Left cardiac atrium (tissue), 4 donors: ENCODE measurements at places on chromosomes 1 and 21. TPM values are rescaled to one million over a fixed set of nuclear protein-coding genes. Genes with fewer than 3 reads are reported as not detected.

GRCh38 chr1:67241200-67241746 lies 66.4 kb upstream of the IL12RB2 start:
- DNase-seq: no peak

DNA sequence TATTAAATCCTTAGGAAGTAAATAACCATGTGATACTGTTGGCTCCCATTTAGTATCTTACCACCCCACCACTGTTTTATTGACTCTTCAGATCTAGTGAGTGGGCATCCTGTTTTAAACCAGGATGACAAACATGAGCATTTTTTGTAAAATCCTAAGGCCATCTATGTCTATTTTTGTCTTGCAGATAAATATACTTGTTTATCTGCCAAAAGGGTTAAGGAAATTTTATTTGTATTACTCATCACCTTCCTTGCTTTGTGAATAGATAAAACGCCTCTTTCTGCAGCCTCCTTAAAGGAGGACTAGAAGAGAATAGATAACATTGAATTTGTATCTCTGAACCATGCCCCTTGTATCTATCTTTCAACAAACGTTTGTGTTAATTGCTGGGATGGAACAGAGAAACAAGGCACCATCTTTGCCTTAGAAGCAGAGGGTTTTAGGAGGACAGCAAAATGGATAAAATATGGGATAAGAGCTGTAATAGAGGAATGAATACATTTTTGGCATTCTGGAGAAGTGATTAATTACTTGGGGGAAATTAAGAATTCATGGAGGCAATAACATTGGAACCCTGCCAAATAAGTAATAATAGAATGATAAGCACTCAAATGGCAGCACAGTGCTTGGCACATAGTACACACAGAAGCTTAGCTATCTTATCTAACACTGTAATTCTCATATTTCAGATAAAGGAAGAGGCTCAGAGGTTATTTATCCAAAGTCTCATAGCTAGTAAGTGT lies 14.7 kb downstream of the YTHDF2 start:
- no peak for DNase-seq

- DNase-seq: no peak
Measured at GRCh38 chr1:97164276-97164639, 442.7 kb downstream of the PTBP2 start.

DNA sequence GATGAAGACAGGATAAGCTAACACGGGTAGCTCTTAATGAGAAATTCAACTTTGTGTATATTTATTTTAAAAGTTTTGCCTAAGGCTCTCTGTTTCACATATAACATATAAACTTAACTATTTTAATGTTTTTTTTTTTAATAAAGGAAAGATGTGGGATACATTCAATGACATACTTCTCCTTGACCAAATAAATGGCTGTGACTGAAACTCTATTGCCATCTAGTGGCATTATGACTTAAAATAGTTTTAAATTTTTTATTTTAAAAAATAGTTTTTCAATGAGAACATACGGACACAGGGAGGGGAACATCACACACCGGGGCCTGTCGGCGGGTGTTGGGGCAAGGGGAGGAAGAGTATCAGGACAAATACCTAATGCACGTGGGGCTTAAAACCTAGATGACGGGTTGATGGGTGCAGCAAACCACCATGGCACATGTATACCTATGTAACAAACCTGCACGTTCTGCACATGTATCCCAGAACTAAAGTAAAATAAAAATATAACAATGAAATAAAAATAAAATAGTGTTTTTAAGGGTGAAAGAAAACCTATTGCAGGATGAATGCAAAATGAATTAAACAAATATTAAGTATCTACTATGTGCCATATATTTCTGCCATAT lies 83.4 kb downstream of the LYST start:
- DNase-seq: no peak

DNA sequence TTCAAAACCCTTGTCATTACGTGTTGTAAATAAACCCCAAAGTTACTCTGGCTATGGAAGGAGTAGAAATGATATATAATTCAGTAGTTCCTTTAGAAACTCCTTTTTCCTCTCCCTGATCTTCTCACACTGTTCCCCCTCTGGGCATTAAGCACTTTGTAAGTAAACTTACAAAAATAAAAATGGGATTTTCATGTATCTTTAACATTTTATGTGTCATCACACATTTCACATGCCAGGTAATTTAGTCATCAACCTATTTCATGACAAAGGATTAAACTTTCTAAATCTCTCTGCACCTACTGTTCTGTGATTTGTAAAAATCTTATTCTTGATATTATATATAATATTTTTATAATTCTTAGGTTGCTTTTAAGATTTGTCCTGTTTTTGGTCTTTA lies 176.9 kb downstream of the NEK7 start:
- DNase-seq: no peak

DNA sequence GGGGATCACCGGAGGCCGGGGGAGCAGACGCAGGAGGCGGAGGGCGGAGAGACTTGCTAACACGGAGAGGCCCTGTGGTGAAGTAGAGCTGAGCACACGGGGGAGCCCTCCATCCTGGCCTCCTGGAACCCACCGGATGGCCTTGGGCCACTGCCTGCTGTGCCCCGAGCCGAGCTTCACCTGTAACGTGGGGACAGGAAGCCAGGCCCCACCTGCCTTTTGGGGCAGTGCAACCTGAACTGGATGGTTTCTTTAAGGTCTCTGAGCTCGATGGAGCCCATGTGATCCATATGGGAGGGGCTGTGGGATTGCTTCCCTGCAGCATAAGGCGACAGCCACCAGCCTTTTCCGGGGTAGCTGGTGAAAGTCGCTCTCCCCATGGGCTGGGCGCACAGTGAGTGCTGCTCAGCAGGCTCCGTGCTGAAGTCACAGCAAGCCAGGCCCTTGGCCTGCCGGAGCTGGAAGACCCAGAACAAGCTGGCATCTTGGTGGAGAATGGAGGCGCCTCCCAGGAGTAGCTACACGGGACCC lies 35.8 kb downstream of the TFF3 start:
- no peak for DNase-seq

KCNN3 gene
- total RNA-seq: 3.2 TPM

KCND3 gene
- 18.3 TPM for total RNA-seq

GRCh38 chr1:92901126-92901525 lies 60.1 kb downstream of the DIPK1A start:
- no peak for DNase-seq

- peak; percentile 38 for DNase-seq
Measured at GRCh38 chr1:168728473-168729404, at the start of gene DPT. Gene DPT (minus strand): TSS chr1:168729206. CDS start chr1:168729174, 32 bp downstream.

DNA sequence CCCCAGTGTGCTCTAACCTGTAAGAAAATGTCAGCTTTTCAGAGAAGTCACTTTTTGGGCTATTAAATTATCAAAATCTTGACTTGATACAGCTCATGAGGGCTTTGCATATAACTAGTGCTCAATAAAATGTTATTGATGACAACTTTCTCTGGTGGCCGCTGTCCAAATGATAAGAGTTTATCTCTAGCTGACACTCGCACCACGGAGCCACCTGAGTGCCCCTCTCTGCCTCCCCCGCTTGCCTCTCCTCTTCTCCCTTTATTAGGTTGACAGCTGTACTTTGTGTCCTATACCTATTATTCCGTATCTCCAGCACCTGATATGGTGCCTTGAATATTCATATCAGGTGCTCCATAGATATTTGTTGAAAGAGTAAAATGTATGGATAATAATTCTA lies 82.8 kb downstream of the PHTF1 start:
- no peak for DNase-seq

- no peak for DNase-seq
Measured at GRCh38 chr1:241834733-241835377, 13.1 kb upstream of the EXO1 start.

DNA sequence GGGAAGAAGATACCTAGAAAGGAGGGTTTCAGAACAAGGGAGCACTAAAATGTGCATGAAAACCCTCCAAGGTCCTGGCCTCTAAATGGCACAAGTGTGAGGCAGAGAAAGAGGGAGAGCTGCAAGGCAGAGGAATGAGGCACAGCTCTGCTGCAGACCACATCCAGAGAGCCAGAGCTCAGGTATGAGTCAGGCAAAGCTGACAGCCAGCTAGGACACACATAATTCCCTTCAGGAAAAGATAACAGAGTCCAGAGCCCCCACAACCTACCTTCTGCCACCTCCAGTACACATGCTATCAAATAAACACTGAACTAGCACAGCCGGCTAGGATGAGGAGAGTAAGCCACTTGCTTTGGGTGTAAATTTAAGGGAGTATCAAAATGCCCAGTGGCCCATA lies 62.2 kb downstream of the HSF2BP start:
- no peak for DNase-seq

FCER1G gene
- 35.9 TPM for total RNA-seq

- no peak for DNase-seq
Measured at GRCh38 chr1:110173466-110174105, 23.3 kb downstream of the SLC6A17 start.

DNA sequence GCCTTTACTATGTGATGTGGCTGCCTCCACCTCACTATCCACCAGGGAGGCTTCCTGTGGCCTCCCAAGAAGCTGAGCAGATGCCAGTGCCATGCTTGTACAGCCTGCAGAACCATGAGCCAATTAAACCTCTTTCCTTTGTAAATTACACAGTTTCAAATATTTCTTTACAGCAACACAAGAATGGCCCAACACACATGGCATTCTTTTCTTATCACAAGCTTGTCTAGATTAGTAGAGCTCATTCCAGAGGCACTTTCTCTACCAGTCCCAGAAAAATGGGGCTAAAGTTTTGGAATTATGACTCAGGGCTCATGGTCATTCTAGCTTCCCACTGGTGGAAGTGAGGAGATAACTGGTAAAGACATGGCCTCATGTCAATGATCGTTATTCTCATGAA lies 655.2 kb downstream of the LMO4 start:
- no peak for DNase-seq

SPAG17 gene
- total RNA-seq: not detected

DNA sequence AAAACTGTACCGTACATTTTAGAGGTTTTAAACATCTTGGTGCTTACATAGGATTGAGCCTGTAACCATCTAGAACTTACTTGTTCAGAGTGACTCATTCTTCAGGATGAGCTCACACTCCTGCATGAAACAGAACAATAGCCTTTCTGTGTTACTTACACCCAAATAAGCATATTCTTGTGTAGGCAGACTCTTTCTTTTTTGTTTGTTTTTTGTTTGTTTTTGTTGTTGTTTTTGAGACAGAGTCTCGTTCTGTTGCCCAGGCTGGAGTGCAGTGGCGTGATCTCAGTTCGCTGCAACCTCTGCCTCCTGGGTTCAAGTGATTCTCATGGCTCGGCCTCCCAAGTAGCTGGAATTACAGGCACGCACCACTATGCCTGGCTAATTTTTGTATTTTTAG lies 3.8 kb upstream of the CA6 start:
- DNase-seq: no peak

DNA sequence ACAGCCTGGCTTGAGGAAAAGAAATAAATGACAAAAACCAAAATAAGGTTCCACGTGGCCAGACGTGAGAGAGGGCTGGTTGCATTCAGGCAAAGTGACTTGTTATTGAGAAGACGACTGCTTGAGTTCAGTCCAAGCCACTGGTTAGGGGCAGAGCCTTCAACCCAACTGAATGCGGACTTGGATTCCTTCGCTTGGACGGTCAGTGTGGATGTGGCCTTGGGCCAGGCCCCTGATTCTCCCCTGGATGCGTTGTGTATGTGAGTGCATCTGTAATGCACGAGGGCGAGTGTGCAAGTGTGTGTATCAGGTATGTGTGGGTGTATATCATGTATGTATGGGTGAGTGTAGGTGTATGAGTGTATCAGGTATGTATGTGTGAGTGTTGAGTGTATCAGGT lies 1.9 kb downstream of the PLA2G2F start:
- DNase-seq: no peak

DNA sequence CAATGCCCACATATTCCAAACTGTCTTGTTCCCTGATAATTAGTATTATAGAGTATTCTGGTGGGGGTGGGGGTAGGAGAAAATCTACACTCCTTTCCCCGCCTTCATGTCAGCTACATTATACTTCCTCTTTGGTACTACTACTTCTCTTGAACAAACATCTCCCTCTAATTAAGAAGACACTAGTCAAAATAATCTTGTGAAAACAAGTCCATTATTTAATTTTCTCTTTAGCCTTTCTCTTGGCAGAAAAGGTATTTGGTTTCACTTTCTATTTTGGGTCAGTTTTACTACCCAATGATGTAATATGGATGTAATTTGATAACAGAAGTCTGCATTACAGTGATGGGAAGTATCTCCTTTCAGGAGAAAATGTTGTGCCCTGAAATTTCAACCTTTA lies 22.5 kb downstream of the NTMT2 start:
- DNase-seq: no peak

- no peak for DNase-seq
Measured at GRCh38 chr1:153364766-153365666, 7.4 kb downstream of the S100A9 start.

ANGPTL3 gene
- not detected for total RNA-seq

S100A14 gene
- total RNA-seq: 5.8 TPM

GRCh38 chr1:151976858-151977257 lies 16.8 kb downstream of the S100A10 start:
- DNase-seq: no peak

METTL18 gene
- 5.1 TPM for total RNA-seq

DNA sequence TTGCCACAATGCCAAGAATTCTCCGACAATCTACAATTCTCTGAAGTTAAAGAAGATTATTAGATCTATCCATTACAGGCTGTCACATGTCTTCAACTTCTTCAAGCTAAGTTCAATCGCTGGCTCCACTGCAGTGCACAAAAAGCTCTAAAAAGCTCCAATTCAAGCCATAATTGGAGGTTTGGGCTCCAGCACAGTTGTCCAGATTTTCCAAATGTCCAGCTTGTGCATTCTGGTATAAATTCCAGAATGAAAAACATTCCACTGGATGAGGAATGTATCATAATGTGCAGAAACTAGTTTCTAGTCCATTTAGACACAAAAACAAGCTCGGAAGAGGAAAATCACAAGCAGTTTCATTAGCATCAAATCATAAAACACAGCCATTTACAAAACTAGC lies 138.6 kb downstream of the NRIP1 start:
- no peak for DNase-seq

RGS1 gene
- 3.5 TPM for total RNA-seq

NENF gene
- 88.6 TPM for total RNA-seq

PLA2G2D gene
- not detected for total RNA-seq

GRCh38 chr21:42467140-42467983 lies 28.7 kb downstream of the RSPH1 start:
- no peak for DNase-seq

USH2A gene
- total RNA-seq: 3.9 TPM

PPIAL4G gene
- not detected for total RNA-seq

DNA sequence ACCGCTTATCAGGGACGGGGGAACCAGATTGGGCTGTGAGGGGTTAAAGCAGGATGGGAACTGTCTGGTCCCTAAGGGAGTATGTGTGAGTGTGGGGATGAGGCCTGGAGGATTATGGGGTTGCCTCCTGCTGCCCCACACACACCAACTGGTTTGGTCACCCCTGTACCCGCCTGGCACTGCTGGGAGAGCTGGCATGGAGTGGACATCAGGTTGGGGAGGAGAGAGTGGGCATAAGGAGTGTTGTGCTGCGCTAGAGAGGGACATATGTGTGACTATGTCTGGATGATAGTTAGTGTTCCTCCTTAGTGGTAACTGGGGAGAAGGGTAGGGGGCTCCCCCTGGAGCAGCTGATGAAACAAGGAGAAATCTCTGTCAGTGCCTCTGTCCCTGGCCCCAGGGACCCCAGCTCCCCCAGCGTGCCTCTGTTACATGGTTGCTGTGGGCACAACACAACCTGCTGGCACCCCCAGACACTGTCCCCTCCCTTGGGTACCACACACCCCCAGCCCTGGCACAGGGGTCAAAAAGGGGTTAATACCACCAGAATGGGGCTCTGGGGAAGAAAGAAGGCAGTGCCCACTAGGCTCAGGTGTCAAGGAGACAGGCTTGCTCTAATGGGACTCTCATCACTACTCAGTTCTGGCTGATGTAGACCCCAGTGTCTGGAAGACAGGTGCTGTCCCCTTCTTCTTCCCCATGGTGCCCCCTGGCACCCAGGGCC lies 1.9 kb downstream of the ZBTB7B start:
- no peak for DNase-seq

RNU1-1 gene
- 5,988 TPM for total RNA-seq
